ENCODE measurements at places on chromosomes 5 and 9.
A peak's percentile ranks its signal among the peaks of the same experiment; 100 is the strongest.

DNA sequence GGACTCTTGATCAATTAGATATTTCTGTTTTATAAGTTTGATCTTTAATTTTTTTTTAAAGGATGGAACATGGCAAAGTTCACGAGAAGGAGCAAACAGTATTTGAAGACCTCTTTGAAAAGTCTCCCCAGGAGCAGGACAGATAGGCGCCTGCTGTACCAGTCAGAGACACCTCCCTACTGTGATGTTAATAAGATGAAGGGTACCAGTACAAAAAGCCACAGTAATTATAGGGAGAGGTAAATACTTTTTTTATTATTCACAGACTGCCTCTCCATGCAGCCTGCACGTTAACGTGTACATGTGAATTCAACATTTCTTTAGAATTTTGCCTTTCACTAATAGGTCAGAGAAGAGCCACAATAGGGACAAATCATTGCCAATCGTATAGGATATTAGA lies 146.5 kb upstream of the CDH6 start:
- DNase-seq, result no peak

GRCh38 chr5:42825422-42826148 lies 13.9 kb upstream of the SELENOP start:
- DNase-seq, result no peak

- DNase-seq, result no peak
These were observed 296.6 kb upstream of the DAB2 start for GRCh38 chr5:39721394-39721793.

GRCh38 chr9:120965344-120966012 lies 38.9 kb upstream of the TRAF1 start:
- DNase-seq, result no peak

- DNase-seq, result no peak
These were observed 171.3 kb downstream of the APBA1 start for GRCh38 chr9:69500896-69501295.

GRCh38 chr5:150066901-150067396 lies 19.4 kb downstream of the CSF1R start:
- DNase-seq, result peak; percentile 83

- no peak for DNase-seq
These were observed 20.8 kb downstream of the VAV2 start for GRCh38 chr9:133971121-133971951.

DNA sequence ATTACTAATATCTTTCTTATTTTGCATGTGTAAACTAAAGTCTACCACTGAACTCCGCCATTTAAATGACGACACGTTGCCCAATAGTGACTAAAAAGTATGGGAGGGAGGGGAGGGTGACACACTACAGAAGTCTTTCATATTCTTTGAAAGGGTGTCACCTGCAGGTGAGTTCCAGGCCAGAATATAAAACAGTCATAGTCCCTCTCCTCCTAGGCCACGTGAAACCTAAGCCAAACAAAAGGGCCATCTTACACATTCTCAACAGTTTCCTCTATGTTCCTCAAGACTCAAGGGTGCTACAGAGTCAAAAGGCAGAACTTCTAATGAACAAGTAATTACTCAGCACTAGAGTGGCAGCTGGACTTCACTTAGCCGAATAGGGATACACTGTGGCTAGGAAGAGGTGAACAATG lies 6.4 kb downstream of the CEMIP2 start:
- DNase-seq, result no peak
